ENCODE measurements at places on chromosomes 3 and 15.

- no peak for DNase-seq
These were observed 9.3 kb upstream of the GOLGB1 start for GRCh38 chr3:121758727-121759450.

GRCh38 chr3:77699125-77699691 lies 659.3 kb downstream of the ROBO2 start:
- DNase-seq, result no peak

GRCh38 chr15:66004618-66005262 lies 135.4 kb downstream of the RAB11A start:
- no peak for DNase-seq

DNA sequence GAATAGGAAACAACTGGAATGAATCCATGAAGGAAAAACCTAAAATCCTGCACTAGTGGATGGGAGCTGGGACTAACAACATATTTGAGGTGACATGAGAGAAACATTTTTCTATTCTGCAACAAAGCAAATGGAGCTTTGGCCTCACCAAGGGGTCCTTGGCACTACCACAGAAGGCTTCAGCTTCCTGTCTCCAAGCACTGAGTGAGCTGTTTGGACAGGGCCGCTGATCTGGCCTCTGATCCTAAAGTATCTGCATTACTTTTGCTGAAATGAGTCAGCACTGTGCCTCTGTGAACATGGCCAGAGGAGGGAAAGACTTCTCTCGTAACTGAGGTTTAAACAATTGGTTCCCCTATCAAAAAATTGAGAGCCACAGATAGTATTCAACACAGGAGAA lies 9.0 kb downstream of the ARPP21 start:
- no peak for DNase-seq

GRCh38 chr3:178823591-178824246 lies 247.9 kb downstream of the ZMAT3 start:
- no peak for DNase-seq

DNA sequence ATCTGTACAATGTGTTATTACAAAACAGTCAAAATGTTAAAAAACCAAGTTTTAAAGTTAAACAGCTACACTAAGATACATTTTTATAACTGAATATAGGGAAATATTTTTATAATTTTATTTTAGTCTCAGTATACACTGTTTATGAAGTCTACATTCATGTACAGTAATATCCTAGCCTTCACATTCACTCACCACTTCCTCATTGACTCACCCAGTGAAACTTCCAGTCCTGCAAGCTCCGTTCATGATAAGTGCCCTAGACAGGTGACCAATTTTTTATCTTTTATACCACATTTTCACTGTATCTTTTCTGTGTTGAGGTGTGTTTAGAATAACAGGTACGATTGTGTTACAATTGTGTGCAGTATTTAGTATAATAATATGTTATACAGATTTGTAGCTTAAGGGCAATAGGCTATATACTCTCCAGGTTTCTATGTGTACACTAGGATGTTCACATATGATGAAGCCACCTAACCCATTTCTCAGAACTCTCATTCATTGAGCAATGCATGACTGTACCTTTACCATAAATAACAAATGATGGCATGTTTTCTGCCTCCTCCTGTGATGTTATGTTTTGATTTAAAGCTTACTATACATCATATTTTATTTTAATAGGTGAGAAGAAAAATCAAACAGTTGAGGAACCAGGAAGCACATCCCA lies 388.4 kb upstream of the NDN start:
- no peak for DNase-seq

GRCh38 chr3:57877116-57877515 lies 121.0 kb downstream of the SLMAP start:
- DNase-seq, result no peak

GRCh38 chr15:88083811-88084760 lies 172.5 kb downstream of the NTRK3 start:
- no peak for DNase-seq

GRCh38 chr3:81476692-81477091 lies 284.8 kb downstream of the GBE1 start:
- DNase-seq, result no peak

- DNase-seq, result peak; percentile 47
These were observed 559 bp downstream of the PKM start for GRCh38 chr15:72230197-72231065.

GRCh38 chr3:184129012-184129411 lies 6.1 kb upstream of the EIF2B5 start:
- DNase-seq, result no peak

GRCh38 chr3:124059580-124059979 lies 67.7 kb upstream of the ROPN1 start:
- DNase-seq, result no peak

- DNase-seq, result peak; percentile 50
These were observed 40.7 kb downstream of the LDHAL6B start for GRCh38 chr15:59247364-59247763.

GRCh38 chr3:195238586-195239118 lies 32.3 kb downstream of the XXYLT1 start:
- DNase-seq, result no peak

GRCh38 chr15:88636050-88636449 lies 2.8 kb upstream of the ISG20 start:
- peak; percentile 83 for DNase-seq

DNA sequence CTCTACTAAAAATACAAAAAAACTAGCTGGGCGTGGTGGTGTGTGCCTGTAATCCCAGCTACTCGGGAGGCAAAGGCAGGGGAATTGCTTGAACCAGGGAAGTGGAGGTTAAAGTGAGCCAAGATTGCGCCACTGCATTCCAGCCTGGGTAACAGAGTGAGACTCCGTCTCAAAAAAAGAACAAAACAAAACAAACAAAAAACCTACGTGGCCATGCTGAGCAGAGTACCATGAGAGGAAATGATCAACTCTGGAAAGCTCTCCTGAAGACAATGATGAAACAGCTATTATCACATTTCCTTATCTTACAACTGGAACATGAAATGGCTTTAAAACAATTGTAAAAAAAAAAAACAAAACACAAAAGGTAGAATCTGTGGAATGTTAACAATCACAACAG lies 75.2 kb downstream of the CHSY1 start:
- no peak for DNase-seq

DNA sequence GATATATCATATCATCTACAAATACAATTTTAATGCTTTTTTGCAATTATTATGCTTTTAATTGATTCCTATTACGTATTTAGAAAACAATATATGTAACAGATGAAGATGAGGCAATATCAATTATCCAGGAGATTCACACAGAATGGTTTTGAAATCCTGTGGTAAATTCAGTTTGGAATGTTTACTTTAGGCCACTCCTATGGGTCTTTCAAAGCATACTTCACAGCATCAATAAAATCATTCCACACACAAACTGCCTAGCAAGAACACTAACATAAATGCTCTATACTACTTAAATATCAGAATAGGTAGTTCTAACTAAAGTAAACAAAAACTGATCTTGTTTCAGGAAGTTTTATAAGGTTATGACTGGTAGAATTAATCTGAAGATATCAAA lies 90.5 kb downstream of the FAM227B start:
- no peak for DNase-seq

- DNase-seq, result no peak
These were observed 236.0 kb downstream of the VPS13C start for GRCh38 chr15:61824291-61824690.

- no peak for DNase-seq
These were observed 196.6 kb downstream of the EBLN2 start for GRCh38 chr3:73258057-73258456.

GRCh38 chr3:188792793-188793192 lies 379.0 kb upstream of the TPRG1 start:
- DNase-seq, result no peak

DNA sequence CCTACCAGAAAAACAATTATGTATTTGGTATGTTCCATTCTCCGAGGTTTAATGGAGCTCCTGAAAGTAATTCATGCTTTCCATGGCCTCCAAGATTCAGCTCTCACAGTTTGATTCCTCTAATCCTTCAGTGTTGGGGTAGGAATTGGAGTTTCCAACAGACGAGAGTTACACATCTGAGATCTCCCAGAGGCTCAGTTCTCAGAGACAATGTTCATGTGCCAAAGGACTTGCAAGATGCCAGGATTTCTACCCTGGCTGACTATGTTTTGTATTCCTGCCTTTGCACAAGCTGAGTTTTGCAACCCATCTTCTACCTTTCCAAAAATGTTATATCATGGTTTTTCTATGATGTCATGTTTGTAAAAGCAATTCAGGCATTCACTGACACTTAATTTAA lies 322.9 kb downstream of the ERC2 start:
- no peak for DNase-seq

DNA sequence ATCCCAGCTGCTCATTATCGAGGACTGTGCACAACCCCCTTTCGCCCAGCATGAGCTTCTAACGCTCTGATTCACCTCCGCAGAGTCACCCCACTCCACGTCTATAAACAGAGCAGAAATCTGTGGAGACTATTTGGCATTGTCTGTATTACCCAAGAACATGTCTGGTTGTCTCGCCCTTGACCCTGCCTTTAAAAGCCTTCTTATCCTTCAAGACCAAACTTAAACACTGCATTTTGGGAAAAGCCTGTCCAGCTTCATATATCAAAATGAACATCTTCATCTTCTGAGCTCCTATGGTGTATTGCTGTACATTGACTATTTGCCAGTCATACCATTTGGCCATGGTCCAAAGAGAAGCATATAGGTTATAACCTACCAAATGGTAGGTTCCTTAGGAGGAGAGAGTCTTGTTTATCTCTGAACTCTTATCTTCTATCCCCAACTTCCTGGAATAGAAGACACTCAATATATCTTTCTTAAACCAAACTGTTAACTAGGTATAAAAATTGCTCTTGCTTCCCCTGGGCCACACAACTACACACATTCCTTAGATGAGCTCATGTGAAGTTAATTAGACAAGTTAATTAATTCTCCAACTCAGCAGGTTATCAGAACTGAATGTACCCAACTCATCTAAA lies 90.1 kb downstream of the FBN1 start:
- no peak for DNase-seq

DNA sequence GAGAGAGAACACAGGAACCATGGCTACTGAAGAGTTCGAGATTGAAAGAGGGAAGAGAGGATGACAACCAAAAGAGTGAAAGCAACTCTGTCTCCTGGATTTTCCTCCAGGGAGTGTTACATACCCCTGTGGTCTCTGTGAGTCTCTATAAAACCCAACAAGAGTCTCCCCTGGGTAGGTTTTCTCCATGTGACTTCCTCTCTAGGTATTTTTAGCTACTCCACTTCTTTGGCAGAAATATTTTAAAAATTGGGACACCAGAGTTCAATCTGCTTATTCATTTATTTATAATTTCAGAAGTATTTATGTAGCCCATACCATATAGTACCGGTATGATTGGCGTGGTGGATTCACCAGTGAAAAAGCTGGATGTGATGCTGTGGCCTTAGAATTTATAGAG lies 671.7 kb upstream of the NR2F2 start:
- no peak for DNase-seq
